Astrocyte (in vitro differentiated cells and primary cell): ENCODE measurements at places on chromosomes 1 and 21. TPM values are rescaled to one million over a fixed set of nuclear protein-coding genes. Genes with fewer than 3 reads are reported as not detected.

DNA sequence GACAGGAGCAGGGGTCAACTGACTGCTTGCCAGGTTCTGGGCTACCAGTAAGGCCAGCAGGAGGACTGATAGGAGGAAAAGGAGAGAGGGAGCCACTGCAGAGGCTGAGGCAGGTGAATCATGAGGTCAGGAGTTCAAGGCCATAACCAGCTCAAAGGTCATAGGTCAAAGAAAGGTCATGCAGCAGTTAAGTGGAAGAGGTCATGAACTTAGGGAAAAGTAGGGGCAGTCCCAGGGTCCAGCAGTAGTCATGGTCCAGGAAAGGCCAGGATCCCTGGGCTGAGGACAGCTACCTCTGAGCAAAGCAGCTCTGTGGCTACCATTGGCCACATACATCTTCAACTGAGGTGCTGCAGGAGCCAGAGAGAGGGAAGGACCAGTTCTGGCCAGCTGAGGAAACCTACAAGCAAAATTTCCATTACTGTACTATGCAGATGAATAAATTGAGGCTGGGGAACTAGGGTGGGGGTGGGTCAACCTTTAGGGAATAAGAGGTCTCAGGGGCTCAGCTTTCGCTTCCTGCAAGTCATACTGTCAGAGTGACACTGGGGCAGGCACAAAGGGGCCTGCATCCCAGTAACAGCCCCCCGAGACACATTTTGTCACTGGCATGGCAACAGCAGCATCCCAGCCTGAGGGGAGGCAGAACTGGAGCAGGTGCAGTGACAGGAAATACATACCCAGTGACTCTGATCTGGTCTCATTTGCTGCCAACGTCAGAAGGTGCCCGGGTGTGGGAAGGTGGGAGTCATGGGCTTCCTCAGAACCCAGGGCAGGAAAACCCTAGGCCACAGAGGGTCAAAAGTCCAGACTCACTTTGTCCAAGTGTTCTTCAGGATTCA, 5.2 kb upstream of the INPP5B start:
- H3K4me3 ChIP-seq, result no peak overlapping the region
- no peaks in the 10 kb centered on the region for H3K4me1 ChIP-seq
- no peaks in the 10 kb centered on the region for H3K27me3 ChIP-seq
- no peak overlapping the region for H3K27ac ChIP-seq
- peaks cover 6% of the 10 kb centered on the region for H3K36me3 ChIP-seq

DNA sequence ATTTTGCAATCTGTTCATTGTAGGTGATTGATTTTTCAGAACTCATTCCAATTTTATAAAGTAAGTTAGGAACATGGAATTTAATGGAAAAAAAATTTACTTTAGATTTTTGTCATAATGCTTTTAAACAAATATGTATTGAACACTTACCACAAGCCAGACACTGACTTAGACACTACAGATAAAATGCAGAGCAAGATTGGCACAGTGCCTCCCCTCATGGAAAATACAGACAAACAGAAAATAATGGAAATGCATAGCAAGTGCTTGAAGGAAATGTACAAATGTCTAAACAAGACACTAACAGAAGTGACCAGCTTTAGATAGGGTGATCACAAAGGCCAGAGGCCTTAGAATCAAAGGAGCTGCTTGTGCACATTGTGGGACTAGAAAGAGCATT, 260.5 kb upstream of the ADGRL2 start:
- DNase-seq, result no peak
- H3K27me3 ChIP-seq, result no peaks in the 10 kb centered on the region
- no peaks in the 10 kb centered on the region for H3K36me3 ChIP-seq
- no peak overlapping the region for H3K4me3 ChIP-seq
- H3K4me1 ChIP-seq, result no peaks in the 10 kb centered on the region
- H3K27ac ChIP-seq, result no peak overlapping the region

The LCE6A gene
- total RNA-seq, result not detected in 2 replicates

The CFHR5 gene
- total RNA-seq, result not detected in 2 replicates

GRCh38 chr1:43602990-43603389, 47.0 kb upstream of the KDM4A start:
- no peak overlapping the region for H3K4me3 ChIP-seq
- no peak overlapping the region for H3K27ac ChIP-seq
- no peak for DNase-seq
- H3K36me3 ChIP-seq, result peaks cover 8% of the 10 kb centered on the region
- H3K4me1 ChIP-seq, result no peaks in the 10 kb centered on the region

GRCh38 chr1:210597555-210598134, 268.9 kb downstream of the HHAT start:
- H3K4me1 ChIP-seq, result peaks cover 19% of the 10 kb centered on the region
- no peaks in the 10 kb centered on the region for H3K36me3 ChIP-seq
- H3K27ac ChIP-seq, result peak overlapping the region; percentile 95
- H3K4me3 ChIP-seq, result no peak overlapping the region

DNA sequence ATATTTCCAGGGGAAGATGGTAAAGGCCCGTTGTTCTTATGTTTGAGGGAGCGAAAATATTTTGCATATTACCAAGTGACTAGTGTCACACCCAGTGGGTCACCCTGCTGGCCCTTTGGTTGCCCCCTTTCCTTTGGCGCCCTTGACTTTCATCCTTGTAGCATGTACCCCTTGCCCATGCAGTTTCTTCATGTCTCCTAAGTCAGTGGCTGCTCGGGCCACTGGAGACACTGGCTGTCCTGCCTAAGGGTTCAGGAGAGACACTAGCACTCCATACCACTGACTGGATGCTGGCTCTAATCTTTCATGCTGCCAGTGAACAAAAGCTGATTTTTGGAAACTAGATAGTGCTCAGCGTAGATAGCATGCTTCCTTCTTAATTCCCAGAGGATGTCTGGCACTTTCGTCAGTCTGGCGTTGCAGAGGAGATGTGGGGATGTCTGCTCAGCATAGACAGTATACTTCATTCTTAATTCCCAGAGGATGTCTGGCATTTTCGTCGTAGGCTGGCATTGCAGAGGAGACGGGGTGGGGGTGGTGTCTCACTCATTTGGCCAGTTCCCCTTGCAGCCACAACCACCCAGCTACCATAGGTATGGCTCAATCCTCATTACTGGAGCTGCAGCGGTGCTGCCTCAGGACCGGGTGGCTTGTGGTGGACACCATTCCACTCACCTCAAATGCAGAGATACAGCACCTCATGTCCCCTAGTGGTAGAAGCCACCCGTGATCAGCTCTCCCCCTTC, 770.9 kb upstream of the TPTE start:
- H3K27ac ChIP-seq, result no peak overlapping the region
- no peak overlapping the region for H3K4me3 ChIP-seq
- H3K4me1 ChIP-seq, result no peaks in the 10 kb centered on the region
- DNase-seq, result no peak
- H3K27me3 ChIP-seq, result no peaks in the 10 kb centered on the region

- H3K27ac ChIP-seq, result peak overlapping the region; percentile 36
- peak; percentile 97 for DNase-seq
- no peaks in the 10 kb centered on the region for H3K27me3 ChIP-seq
- H3K4me1 ChIP-seq, result peaks cover 15% of the 10 kb centered on the region
- no peak overlapping the region for H3K4me3 ChIP-seq
These were observed 52.4 kb upstream of the USP1 start for GRCh38 chr1:62384276-62385005.

GRCh38 chr1:87829360-87829759, 500.7 kb downstream of the LMO4 start:
- no peak overlapping the region for H3K4me3 ChIP-seq
- no peaks in the 10 kb centered on the region for H3K4me1 ChIP-seq
- no peak for DNase-seq
- H3K27ac ChIP-seq, result no peak overlapping the region
- H3K27me3 ChIP-seq, result no peaks in the 10 kb centered on the region
